ENCODE measurements at places on chromosomes 5 and 9. TPM values are rescaled to one million over a fixed set of nuclear protein-coding genes. Genes with fewer than 3 reads are reported as not detected.

DNA sequence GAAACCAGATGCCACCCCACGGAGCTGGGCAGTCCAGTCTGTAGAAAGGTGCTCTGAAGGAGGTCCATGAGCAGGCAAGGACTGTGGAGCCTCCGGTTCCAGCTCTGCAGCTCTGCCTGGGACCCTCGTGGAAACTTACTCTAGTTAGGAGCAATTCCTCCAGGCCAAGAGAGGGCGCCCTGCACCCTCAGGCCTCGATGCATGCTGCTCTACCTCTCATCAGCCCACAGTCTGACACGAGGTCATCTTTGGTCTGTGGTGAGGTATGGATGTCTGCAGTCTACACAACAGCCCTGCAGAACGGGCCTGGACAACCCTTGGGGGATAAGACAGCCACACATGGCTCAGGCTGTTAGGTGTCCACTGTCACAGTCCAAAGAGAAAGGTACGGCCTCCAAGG is 50.6 kb upstream of the UBTD2 start:
- no peak for DNase-seq

DNA sequence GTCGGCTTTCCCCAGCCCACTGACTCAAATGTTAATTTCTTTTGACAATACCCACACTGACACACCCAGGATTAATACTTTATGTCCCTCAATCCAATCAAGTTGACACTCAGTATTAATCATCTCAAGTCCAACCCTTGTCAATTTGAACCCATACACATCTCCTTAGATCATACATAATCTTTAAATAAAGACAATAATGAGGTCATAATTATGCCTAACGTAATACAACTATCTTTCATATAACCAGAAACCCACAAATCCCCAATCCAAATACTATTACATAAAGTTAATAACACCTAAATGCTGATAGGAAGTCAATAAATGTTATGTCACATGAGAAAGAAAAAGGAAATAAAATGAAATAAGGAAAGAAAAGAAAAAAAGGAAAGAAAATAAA is 934.2 kb downstream of the CDH9 start:
- DNase-seq: no peak

GRCh38 chr9:17682684-17683083 is 103.8 kb downstream of the SH3GL2 start:
- DNase-seq: no peak

- no peak for DNase-seq
Measured at GRCh38 chr5:57448751-57449150, 33.9 kb downstream of the ACTBL2 start.

- DNase-seq: no peak
Measured at GRCh38 chr5:2489306-2489705, 262.2 kb downstream of the IRX2 start.

GRCh38 chr9:76525196-76525595 is 66.2 kb downstream of the GCNT1 start:
- no peak for DNase-seq

DNA sequence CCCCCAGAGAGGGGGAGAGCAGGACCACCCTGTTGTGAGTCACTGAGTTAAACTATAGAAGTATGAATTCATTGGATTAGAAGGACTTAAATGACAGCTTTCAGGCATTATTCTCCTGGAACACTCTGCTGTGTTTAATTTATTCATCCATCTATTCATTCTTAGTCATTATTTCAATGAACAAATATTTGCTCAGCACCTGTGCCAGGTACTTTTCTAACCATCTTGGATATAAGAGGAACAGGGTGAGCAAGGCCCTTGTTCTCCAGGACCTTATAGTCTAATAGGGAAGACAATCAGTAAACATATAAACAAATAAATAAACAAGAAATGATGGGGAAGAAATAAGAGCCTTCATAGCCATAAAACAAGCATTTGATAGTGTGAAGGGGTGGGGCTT is 483.9 kb upstream of the BRINP1 start:
- DNase-seq: no peak

DNA sequence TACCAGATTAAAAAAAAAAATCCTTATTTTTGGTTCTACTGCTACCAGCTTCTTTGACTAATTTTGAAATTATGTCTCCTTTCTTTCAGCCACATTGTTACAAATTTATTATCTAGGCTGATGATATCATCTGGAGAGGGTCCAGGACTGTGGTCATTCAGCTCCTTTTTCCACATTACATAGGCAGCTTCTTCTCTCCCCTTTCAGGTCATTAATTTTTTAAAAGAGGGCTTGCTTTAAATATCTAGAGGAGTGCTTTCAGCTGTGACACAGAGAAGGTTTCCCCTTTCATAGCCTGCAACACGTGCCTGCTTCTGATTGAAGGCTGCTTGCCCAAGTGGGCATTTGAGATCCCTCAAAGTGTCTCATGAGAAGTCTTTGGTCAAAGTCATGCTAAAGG is 155.7 kb upstream of the PAPPA start:
- DNase-seq: no peak

GRCh38 chr5:177959315-177959714 is 36.7 kb downstream of the PROP1 start:
- no peak for DNase-seq

DNA sequence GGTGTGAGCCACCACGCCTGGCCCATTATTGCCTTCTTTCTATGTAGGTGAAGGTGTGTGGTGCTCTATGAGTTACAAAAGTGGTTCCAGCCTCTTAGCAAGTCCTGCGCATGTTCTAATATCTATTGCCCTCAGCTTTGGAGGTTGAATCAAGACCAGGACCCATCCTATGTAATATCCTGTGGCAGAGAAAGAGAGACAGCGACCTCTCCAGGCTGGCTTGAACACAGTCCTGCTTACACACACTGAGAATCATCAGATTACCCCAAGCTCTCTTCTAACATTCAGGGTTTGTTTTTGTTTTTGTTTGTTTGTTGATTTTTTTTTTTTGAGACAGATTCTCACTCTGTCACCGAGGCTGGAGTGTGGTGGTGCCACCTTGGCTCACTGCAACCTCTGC is 94.7 kb upstream of the OSMR start:
- DNase-seq: no peak

DNA sequence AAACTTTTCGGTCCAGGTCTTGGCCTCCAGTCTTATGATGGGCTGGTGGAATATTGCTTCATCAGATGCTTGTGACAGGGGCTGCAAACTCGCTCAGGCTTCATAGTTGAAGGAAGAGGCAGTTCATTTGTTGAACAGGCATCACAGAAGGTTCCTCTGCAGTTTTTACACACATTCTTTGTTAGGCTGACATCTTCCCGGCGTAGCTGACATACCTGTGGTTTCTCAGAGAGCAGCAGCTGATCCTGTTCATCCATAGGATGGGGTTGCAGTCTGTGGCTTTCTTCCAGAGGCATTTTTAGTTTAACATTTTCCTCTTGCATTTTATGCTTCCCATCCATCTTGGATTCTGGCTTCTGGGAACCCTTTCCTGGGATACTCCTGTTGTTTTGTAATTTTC is 1255.2 kb downstream of the EFNA5 start:
- DNase-seq: no peak

- no peak for DNase-seq
Measured at GRCh38 chr5:61578858-61579503, 246.9 kb downstream of the ZSWIM6 start.

DNA sequence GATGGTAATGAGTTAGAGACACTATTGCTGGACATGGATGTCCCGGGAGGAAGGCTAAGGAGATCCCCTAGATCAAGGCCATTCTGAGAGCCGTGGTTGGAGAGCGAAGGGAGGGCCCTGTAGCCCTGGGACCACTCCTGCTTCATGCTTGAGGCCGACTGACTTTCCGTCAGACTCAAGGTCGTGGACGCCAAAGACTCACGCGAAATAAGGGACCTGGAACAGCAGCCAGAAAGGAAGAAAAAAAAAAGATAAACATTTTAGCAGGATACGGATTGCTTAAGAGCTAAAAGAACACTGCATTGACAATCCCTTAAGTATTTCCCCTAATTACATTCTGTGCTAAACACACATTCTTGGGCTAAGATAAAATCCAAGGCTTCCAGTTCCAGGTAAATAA is 181.2 kb downstream of the GLIS3 start:
- DNase-seq: no peak

- peak; percentile 100 for DNase-seq
Measured at GRCh38 chr9:111965566-111966019, 69.0 kb downstream of the UGCG start.

- no peak for DNase-seq
Measured at GRCh38 chr5:176355400-176356178, 6.0 kb downstream of the KIAA1191 start.

- no peak for DNase-seq
Measured at GRCh38 chr5:58378613-58379390, 81.1 kb downstream of the PLK2 start.

DNA sequence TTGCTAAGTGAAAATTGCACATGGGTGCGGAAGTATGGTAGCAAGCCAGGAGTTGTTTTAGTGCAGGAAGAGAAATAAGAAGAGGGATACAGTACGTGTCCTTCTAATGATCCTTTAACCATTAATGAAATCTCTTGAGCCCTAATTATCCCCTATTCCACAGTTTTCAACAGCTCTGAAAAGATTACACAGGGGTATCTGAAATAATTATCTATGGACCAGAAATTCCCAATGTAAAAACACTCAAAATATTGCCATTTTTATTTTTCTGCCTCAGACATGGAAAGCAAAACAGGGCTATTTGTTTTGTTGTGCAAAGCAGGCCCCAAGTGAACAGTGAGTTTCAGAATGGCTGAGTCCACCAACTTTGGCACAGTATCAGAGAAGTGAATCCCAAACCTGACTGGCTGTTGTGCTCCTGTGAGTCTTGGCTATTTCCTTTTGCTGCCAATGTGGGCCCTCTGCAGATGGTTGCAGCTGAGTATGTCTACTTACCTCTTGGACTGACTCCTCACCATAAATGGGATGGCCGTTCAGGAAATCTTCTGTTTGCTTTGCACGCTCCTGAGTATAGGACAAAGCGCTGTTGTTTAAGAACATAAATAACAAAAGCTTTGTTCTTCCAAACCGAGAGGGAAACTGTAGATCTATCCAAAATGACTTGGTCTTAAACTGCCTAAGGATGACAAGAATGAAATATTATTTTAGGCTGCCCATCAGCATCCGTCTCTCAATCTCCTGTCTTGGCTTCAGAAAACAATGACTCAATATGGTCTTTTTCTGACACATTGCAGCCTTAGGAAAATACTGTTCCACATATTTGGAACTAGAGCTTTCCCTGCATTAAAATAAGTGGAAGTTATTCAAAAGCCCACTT is 204.1 kb downstream of the DEPDC1B start:
- no peak for DNase-seq

GRCh38 chr5:53714667-53715010 is 154.2 kb downstream of the NDUFS4 start:
- DNase-seq: no peak

GRCh38 chr5:110371725-110372041 is 354.8 kb downstream of the TMEM232 start:
- DNase-seq: peak; percentile 37

DNA sequence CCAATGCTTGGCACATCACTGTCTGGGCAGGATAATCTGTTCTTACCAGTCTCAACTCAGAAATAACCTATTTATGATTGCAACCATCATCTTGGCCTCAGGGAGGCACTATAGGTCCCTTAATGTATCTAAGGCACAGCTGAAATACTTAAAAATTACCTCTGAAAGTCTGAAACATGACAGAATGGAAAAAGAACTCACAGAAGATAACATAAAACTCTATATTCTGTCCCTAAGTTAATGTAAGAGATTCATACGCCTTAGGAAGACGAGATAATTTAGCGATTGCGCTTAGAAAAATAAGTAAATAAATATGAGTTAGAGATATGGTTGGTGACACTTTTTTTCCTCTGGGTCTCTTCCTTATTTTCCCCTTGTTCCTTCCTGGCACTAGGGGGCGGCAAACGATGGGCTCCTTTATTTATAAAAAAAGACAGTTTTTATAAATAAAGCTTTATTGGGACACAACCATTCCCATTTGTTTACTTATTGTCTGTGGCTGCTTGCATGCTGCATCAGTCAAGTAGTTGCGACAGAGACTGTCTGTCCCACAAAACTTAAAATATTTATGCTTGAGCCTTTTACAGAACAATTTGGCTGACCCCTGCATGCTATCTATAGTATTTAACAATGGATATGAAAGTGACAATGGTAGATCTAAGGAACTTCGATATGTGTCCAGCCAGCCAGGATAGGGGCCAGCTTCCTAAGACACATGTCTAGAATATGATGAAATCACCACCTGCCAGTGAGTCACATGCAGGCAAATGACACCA is 79.6 kb downstream of the PDE4D start:
- peak; percentile 67 for DNase-seq

GRCh38 chr9:99140685-99141314 is 35.9 kb downstream of the TGFBR1 start:
- DNase-seq: no peak

DNA sequence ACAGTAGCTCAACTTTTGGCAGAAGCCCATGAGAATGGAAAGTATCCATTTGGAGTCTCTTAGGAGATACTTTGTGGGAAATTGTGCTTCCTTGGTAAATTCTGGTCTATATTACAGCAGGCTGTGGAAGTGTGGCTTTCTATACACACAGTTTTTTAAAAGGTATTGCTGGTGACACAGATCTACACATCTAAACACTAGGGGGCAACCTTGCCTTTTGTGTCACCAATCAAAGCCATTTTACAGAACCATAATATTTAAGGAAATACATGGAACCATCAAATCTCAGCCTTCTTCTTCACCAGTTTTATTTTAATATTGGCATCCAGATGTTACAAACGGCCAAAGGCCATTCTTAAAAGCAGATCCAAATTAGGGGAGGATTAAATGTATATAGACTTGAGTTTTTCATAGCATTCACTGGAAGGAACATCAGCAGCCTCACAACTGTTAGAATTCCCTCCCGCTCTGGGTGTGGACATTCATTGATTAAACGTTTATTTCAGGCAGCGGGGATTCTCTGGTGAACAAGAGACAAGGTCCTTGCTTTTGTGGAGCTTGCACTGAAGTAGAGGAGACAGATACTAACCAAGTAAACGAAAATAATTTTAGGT is 132.4 kb upstream of the EPB41L4A start:
- DNase-seq: peak; percentile 18

DNA sequence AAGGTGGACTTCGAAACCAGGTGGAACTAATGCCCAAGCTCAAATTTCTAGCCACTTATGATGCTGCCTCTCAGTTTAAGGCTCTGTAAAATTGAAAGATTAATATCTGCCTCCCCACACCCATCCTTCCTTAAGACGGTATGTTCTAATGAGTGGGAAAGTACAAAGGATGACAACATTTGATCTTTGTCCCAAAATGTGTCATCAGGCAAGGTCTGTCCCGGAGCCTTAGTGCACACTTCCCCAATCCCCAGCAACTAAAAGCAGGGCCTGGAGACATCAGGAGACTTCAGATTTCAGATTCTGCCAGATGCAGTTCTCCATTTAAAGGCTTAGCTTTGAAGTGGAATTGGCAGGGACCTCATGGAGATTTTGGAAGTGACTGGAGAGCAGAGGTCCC is 316.5 kb downstream of the ASTN2 start:
- no peak for DNase-seq

Gene SLC25A25
- 7.3 TPM for total RNA-seq

Gene FUBP3
- 22.7 TPM for total RNA-seq

Gene GFRA3
- 0.12 TPM for total RNA-seq

Gene PPWD1
- total RNA-seq: 18.7 TPM

Measured in epithelial cell of proximal tubule (primary cell).